ENCODE measurements at places on chromosomes 6 and 20. TPM values are rescaled to one million over a fixed set of nuclear protein-coding genes. Genes with fewer than 3 reads are reported as not detected.

TREM2 gene
- total RNA-seq: not detected

CGA gene
- total RNA-seq: not detected

BPIFB1 gene
- total RNA-seq: not detected

DSP gene
- total RNA-seq: 23.6 TPM

NRSN1 gene
- not detected for total RNA-seq

SLC12A5 gene
- total RNA-seq: not detected

All from IMR-90 (cell line).